Stimulated activated CD8-positive, alpha-beta memory T cell treated with anti-CD3 and anti-CD28 coated beads, Interleukin-7, amount 100 ng/mL, for 1 hour (primary cell): ENCODE measurements at places on chromosomes 16 and 17.

- no peak for DNase-seq
Observed at GRCh38 chr16:79580453-79581191, 19.9 kb downstream of the MAF start.

GRCh38 chr16:86906623-86907022 lies 328.3 kb downstream of the FOXL1 start:
- no peak for DNase-seq

- no peak for DNase-seq
Observed at GRCh38 chr16:22903716-22904115, 89.8 kb downstream of the HS3ST2 start.

GRCh38 chr16:55913716-55914115 lies 38.5 kb upstream of the CES5A start:
- no peak for DNase-seq

DNA sequence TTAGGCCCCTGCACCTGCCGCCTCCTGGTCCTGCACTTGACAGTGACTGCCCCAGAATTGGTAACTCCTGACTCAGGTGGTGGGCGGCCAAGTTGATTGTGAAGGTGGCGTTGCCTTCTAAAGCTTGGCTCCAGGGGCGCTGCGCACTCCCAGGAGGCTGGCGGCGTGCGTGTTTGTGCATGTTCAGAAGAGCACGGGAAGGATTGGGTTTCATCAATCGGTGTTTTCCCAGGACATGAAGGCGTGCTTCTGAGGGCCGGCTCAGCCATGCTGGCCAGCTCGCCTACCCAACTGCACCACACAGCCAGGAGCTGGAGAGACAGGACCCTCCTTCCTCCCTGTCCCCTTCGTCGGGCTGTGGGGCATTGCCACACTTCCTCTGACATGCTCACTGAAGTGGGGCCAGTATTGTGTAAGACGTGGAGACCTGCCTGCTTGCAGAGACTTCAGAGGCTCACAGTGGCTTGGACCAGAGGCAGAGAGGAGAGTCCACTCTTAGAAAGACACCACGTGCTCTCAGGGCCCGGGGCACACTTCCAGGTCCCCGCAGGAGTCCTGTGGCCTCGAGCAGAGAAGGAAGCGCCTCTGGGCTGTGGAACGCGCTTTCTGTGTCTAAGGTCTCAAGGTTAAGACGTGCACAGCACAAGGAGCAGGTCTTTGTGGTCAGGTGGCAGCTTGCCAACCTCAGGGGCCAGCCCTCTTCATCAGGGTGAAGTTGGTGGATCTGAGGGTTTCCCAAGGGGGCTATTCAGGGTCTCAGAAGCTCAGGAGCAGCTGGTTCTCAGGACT lies 2.8 kb downstream of the RAB40C start:
- no peak for DNase-seq

DNA sequence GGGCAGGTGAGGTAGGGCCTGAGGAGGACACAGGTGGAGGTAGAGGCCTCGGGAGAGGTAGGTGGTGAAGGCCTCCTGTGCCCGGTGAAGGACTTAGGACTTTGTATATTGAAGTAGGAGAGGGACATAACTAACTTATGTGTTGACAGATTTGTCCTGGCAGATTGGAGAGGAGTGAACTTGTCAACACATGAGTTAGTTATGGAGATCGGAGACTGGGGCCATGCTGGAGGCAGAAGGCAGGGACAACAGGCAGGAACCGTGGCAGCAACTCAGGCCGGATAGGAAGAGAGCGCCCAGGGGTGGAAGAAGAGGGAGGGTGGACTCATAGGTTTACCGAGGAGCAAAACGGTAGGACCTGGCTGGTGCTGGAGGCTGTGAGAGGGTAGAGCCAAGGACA lies 18.4 kb downstream of the GLP2R start:
- no peak for DNase-seq

DNA sequence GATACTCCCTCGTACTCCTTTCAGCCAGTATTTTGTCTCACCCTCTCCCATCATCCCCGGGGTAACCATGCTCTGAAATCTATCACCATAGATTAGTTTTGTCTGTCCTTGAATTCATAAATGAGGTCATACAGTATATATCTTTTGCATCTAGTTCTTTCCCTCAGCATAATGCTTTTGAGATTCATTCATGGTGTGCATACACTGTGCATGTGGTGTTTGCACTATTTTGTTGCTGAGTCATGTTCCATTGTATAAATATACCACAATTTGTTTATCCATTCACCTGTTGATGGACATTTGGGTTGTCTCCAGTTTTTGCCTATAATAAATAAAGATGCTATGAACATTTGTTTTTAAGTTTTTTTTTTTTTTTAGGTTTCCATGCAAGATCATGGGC lies 34.2 kb upstream of the NLRP1 start:
- DNase-seq: no peak

DNA sequence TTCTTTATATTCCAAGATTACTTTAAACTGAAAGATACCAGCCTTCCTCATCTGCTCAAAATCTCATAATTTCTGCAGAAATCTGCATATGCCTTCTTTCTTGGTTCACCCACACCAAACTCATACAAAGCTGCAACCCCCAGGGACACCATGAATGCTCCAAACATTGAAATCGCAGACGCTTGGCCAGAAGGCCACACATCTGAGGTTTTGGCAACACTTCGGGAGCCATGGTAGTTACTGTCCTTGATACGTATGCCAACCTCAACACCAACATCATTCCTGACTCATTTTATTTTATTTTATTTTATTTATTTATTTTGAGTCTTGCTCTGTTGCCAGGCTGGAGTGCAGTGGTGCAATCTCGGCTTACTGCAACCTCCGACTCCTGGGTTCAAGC lies 11.8 kb downstream of the GSPT1 start:
- no peak for DNase-seq

DNA sequence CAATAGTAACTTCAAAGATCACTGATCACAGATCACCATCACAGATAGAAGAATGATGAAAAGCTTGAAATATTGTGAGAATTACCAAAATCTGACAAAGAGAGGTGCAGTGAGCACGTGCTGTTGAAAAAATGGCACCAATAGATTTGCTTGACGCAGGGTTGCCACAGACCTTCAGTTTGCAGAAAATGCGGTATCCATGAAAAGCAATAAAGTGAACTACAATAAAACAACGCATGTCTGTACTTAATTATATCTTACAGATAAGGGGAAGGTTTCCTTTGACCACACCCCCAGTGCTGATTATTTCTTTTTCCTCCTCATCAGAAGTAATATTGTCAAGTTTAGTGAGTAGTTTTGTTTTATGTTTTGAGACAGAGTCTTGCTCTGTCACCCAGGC lies 21.1 kb upstream of the PYDC1 start:
- no peak for DNase-seq

- no peak for DNase-seq
Observed at GRCh38 chr16:2675021-2675420, 7.3 kb upstream of the KCTD5 start.

DNA sequence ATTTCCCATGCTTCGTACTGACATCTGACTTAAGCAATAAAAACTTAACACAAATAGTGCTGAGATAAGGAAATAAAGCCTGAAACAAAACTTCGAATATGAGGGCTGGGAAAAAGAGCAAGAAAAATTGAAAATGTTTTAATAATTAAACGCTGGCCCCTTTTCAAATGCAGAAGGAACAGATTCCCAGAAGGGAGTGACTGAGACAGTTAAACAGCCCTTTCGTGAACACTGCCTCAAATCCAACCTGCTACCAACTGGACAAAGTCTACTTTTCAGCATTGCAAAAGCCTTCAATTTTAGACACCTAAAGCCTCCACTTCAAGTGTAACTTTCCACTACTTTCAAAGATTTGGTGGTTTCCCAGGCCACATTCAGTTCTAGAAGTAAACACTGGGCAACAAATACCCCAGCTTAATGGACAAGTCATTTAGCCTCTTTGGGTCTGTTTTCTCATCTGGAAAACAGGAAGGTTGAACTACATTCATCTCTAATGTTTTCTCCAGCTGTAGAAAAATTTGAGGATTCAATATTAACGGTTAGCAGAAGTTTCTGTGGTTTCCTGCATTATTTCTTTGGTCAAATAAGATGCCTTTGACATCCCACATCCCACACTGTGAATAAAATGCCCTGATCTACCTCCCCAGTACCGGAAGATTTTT lies 11.8 kb downstream of the RFFL start:
- DNase-seq: no peak

DNA sequence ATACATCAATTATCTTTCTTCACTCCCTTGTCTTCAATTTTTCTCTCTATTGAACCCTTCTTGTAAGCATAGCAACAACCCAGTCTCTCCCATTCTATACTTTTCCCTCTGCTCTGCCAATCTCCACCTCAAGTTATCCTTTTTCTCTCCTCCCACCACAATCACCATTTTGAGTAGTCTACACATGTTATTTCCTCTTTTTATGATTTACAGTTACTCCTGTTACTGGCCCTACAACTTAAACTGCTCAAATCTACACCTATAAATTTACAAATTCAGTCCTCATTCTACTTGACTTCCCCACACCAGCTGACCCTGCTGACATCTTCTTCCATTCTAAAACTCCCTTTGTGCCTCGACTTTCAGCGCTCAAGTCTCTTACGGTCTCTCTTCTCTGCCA lies 84.6 kb downstream of the SPAG9 start:
- no peak for DNase-seq

- no peak for DNase-seq
Observed at GRCh38 chr17:48528936-48529682, 1.7 kb downstream of the HOXB1 start.

GRCh38 chr16:84331998-84332780 lies 36.1 kb upstream of the ATP2C2 start:
- no peak for DNase-seq

DNA sequence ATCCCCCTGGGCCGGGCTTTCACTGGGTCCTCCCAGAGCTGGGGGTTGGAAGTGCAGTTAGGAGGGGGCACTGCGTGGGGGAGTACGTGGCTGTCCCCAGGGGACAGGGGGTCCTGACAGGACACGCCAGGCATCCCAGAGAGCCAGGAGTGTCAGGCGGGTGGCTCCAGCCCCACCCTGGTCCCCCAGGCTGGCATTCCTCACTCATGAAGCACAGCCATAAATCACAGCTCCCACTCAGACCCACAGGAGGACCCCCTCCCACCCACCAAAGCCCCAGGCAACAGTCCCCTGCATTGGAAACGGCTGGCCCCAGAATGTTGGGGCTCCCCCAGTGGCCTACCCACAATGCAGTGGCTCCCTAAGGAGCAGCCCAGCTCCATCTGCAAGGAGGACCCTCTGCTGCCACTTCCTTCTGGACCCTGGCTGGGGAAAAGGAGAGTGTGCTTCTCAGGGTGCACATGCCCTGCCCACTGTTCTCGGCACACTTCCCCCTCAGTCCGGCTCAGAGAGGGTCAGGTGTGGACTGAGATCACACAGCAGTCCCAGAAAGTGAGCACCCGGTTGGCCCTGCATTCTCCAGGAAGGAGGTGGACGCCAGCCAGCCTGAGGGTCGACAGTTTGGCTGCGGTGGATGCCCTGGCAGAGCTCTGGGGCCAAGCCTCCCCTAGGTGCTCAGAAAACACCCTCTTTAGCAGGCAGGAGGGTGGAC lies 7.3 kb upstream of the FOXN1 start:
- no peak for DNase-seq

DNA sequence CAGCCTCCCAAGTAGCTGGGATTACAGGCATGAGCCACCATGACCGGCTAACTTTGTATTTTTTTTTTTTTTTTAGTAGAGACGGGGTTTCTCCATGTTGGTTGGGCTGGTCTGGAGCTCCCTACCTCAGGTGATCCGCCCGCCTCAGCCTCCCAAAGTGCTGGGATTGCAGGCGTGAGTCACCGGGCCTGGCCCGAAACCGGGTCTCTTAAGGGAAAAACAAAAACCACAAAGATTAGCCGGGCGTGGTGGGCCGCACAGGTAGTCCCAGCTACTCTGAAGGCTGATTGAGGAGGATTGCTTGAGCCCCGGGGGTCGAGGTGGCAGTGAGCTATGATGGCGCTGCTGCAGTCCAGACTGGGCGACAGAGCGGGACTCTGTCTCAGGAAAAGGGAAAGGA lies 19.9 kb upstream of the RBL2 start:
- DNase-seq: no peak

DNA sequence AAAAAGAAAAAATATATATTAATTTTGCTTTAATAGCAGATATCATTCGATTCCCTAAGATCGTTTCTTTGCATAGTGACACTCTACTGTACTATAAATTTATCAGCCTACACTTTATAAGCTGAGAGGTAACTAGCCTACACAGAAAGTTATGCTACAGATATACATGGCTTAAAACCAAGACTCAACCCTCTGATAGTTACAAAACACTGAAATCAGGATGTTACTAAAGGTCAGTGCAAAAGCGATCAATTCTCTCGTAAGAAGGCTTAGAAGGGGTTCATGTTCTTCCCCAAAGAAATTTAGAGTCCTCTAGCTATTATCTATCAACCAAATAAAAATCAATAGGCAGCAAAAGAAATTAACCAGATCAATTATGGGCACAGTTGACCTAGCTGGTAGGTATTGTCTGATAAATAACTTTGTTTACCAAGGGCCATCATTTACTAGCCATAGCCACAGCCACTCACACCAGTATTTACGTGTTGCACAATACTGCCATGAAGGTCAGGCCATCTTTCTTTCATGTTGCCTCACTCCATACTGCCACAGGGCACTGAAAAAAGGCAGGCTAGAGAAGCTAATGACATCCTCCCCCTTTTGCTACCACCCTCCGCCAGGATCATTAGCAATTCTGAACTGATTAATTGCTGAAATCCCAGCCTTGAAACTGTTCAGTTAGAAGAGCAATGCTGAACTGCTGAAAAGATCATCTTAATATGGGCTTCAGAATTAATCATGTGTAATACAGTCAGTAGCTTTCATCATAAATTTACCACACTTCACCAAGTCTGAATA lies 43.7 kb downstream of the RND2 start:
- DNase-seq: no peak

GRCh38 chr17:77145224-77145611 lies 4.4 kb downstream of the SEC14L1 start:
- no peak for DNase-seq

DNA sequence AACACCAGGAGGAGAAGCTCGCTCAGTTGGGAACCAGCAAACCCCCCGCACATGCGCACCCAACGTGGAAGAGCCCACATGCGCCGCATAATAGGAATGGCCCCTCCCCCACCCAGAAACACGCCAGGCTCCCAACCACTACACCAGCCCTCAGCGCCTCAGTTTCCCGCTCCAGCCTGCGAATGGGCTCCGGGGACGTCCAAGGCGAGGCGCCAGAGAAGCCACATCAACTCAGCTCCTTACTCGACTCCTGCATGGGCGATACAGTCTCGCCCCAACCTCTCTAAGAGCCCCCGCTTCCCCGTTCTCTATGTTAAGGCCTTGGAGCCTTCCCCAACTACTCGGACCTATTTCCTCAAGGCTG lies 504 bp downstream of the SRSF1 start:
- peak; percentile 16 for DNase-seq

DNA sequence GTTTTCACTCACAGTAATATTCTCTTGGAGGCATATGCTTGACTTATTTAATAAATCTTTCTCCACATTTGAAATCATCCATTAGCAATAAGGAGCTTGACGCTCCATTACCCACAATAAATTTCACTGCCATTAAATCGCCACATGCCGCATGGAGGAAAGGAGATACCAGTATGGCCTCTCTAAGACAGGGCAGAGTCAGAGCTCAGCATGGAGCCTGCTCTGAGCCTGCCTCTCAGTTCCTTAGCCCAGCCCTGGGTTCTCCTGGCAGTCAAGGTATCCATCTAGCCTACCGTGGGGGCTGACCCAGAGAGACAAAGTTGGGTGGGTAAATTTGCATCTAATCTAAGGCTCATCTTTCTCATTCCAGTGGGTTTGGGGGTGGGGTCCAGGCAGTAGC lies 80.3 kb upstream of the CES5A start:
- DNase-seq: no peak
